ENCODE measurements at places on chromosomes 11 and 22.

DNA sequence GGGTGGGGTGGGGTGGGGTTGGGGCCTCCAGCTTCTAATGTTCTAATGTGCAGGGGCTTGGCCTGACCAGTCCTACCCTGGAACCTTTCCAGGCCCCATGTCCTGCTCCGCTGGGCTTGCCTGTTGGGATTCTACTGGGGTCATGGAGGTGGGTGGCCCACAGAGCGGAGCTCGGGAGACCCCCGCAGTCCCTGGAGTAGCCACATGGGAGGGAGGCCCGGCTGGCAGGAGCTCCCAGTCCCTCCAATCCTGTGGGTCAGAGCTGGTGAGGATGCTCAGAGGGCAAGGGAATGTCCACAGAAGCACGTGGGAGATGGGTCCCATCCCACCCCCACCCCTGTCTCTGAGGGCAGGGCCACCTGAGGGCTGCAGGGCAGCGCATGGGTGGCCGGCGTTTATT lies 2.9 kb downstream of the SEPTIN5 start:
- no peak for DNase-seq

GRCh38 chr22:28021998-28022660 lies 103.1 kb upstream of the PITPNB start:
- no peak for DNase-seq

- DNase-seq = peak; percentile 53
These were observed 18.2 kb downstream of the EPS8L2 start for GRCh38 chr11:724049-724777.

DNA sequence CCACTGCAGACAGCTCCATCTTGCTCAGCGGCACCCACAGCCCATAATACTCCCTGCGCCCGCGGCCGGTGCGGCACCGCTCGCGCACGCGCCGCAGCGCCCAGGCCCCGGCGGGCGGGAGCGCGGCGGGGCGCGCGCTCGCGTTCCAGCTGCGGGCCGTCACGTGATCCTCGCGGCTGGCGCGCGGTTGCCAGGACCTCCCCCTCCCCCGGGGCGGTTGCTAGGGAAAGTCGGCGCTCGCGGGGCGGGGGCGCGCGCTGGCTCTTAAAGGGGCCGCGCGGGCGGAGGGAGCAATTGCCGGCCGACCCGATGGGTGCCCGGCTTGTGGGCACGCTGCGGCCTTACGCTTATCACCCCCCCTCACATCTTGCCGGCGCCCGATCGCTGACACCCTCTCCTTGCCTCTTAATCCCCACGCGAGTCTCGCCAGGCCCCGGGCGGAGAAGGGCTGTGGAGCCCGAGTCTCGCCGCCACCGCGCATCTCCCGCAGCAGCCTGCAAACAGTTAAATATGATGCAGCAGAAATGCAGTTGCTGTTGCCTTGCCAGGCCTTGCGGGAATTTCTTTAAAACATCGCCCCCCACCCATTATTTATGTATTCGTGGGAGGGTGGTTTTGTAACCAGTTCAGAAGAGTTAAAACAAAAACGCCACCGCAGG lies at the start of gene CBX6:
TSS of gene CBX6 (minus strand) at position 45 of the 659 bp plus-strand sequence. CDS start at position 19, 26 bp downstream.
- DNase-seq = peak; percentile 97

DNA sequence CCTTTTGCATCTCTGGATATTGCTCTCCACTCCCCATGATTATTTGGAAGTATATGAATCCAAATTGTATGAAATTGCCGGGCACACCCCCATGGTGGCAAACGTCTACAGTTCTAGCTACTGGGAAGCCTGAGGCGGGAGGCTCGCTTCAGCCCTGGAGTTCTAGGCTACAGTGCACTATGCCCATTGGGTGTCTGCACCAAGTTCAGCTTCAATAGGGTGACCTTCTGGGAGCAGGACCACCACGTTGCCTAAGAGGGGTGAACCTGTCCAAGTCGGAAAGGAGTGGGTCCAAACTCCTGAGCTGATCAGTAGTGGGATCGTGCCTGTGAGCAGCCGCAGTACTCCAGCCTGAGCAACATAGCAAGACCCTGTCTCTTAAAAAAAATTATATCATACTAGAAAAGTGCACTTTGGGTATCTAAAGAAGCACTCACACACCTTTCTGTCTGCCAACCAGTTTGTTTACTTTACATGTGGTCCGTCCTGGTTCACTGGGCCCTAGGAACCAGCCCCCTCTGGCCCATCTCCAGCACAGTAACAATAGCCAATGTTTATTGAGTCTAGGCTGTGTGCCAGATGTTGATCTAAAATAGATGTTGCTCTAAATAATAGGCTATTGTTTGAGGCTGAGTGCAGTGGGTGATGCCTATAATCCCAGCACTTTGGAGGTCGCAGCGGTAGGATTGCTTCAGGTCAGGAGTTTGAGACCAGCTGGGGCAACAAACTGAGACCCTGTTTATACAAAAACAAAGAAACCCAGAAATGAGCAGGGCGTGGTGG lies 16.4 kb upstream of the KAT5 start:
- no peak for DNase-seq

GRCh38 chr11:11978792-11979487 lies 29.5 kb downstream of the DKK3 start:
- no peak for DNase-seq

DNA sequence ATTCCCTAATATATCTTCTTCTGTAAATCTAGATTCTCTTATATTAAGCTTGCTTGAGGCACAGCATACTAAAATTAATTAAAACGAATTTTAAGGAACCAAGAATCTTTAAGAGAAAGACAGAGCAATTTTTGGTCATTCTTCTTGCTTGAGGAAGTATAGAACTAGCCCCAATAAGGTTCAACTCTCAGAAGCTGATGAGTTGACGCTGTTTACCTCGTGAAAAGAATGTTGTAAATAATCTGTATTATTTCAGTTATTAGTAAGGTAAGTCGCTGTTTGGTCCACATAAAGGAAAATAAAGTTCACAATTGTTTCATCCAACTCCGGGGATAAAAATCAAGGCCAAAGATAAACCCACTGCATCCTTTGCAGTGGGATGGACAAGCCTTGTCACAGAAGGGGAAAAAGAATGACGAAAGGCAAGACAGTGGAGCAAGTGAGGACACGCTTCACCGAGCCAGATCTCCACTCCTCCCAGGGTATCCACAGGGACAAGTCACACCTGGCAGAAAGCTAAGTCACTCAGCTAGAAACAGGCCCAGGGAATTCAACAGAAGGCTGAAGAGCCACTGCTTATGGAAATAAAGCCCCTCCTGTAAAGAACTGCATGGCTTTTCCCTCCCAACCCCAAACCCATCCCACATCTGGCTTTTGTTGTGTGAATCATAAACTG lies 752 bp downstream of the POU2AF1 start:
- no peak for DNase-seq

GRCh38 chr22:37303821-37304274 lies 21.5 kb downstream of the CYTH4 start:
- DNase-seq = peak; percentile 89

- peak; percentile 63 for DNase-seq
These were observed 2.5 kb upstream of the TPST2 start for GRCh38 chr22:26592421-26592891.

- DNase-seq = no peak
These were observed 2.1 kb downstream of the CLDN25 start for GRCh38 chr11:113781682-113782081.

- DNase-seq = no peak
These were observed 519.6 kb downstream of the NTM start for GRCh38 chr11:131889760-131890581.

- DNase-seq = no peak
These were observed 8.3 kb downstream of the KIRREL3 start for GRCh38 chr11:126992065-126992803.

- no peak for DNase-seq
These were observed 2.1 kb downstream of the PLAAT3 start for GRCh38 chr11:63612181-63612580.

DNA sequence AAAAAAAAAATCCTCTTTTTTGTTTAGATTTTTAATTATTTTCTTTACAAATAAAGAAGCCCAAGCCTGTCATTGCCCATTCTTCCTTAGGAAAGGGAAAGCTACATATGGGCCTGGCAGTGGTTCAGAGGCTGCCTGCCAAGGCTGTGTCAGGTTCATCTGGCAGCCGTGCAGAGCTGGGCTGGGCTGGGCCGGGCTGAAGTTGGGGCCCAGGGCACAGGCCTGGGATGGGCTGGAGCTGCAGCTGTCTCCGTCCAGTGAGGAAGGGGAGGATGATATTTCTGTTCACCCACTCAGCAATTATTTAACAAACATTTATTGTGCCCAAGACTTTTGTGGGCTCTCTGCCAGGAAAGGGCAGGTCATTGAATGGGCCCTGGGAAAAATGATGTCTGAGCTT lies 4.6 kb downstream of the PRR5L start:
- DNase-seq = no peak

GRCh38 chr11:12274056-12274455 lies 103.3 kb upstream of the PARVA start:
- DNase-seq = peak; percentile 1

DNA sequence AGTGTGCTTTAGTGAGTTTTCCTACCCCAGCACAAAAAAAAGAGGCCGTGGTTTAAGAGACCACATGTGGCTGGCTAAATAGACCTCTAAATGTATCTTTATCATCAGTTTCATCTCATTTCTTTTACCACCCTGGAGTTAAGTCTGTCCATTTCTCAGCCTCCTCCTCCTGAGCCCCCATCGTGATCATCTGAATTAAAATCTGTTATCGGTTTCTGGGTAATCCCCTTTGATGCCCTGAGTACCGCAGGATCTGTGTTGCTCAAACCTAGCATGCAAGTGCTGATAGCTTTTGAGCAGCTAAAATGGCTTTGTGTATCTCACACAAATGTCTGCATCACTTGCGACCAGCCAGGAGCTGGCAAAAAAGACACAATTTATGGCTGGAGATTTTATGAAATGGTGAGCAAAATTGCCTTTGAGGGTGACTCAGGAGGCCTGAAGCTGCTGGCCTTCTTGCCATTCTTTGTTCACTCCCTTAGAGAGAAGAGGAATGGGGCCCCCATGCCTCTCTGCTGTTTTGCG lies 236.5 kb downstream of the NTM start:
- no peak for DNase-seq

DNA sequence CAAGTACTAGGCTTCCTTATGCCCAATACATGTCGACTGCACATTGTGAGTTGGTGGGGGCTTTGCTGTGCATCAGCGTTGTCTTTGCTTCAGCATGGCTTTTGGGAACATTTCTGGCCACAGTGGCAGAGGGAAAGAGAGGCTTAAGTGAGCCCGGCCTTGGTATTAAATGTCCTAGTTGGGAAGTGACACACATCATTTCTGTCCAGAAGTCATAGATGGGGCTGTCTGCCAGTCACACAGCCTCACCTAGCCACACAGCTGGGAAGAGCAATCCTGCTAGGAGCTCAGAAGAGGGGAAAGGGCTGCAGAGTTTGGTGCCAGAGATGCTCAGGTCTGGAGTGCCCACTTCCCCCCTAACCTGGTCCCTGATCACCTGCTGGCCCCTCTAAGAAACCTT lies 27.6 kb downstream of the TREH start:
- no peak for DNase-seq

DNA sequence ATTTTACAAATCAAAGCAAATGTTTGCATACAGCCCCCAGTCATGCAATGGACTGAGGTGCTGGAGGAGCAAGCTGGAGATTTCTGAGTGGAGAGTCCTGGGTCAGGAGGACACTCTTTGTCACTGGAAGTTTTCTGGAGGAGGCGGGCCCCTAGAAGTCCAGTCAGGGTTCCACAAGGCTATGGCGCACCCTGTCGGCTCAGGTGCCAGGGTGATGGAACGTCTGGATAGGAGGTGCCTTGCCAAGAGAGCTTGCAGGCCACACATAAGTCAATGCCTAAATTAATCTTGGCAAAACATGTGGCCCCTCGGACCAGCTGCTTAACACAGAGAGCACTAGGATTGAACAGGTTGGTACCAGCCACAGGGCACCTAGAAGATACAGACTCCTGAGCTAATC lies 174.7 kb upstream of the CADM1 start:
- DNase-seq = no peak

DNA sequence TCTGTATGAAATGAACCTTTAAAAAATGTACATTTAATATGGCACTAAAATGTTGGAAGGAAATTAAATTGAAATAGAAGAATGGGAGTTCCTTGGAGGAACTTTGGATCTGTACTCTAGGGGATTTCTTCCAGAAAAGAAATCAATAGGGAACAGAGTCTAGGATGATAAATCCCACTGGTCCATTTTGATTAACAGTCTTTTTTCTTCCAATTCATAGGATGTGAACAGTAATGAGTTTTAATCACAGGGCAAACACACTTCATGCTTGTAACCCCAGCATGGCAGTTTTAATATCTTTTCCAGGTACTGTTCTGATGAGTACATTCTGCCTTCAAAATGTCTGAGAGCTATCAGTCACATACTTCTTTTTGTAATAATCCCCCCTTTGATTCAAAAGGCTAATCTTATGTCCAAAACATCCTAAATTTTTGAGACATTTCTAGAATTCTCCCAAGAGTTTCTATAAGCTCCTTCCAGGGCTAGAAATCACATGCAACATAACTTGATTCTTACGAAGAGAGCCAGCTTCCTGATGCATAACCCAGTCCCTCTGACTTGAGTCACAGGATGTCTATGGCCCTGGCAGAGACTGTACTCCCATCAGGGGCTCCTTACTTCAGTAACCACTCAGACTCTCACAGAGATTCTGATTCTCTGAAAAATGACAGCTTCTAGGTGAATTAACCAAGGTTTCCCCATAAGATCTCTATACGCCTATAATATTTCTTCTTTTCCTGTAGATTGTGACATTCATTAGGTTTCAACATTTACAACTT lies 112.9 kb downstream of the SLC36A4 start:
- no peak for DNase-seq

GRCh38 chr11:108241330-108242037 lies 18.6 kb downstream of the ATM start:
- DNase-seq = peak; percentile 66

- no peak for DNase-seq
These were observed 44.3 kb upstream of the PAX6 start for GRCh38 chr11:31855466-31855865.

GRCh38 chr11:47907499-47907898 lies 59.3 kb upstream of the NUP160 start:
- DNase-seq = no peak

DNA sequence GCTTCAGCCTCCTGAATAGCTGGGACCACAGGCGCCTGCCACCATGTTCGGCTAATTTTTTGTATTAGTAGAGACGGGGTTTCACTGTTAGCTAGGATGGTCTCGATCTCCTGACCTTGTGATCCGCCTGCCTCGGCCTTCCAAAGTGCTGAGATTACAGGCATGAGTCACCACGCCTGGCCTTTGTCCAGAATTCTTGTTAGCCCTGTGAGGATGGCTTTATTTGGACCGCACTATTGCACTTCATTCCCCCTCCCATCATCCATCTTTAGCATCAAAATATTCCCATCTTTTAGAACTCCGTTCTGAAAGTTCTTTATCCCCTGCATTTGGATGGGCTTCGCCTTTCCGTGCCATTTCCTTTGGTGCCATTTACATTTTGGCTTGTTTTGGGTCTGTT lies 2.6 kb downstream of the SAMM50 start:
- DNase-seq = no peak

DNA sequence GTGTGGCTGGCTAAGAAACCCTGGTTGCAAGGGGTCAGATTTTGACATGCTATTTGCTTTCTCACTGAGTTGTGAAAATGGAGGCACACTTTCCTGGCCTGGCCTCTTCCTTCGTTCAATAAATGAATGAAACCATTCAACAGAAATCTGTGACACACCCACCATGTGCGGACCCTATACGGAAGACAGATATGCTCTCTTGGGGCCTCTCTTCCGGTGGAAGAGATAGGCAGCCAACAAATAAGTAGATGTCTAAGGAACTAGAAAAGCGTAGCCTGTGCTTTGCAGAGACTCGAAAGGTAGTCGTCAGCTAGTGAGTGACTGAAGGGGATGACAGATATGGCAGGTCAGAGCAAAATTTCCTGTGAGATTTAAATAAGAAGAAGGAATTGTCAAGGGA lies 5.3 kb downstream of the KCNQ1OT1 start:
- DNase-seq = peak; percentile 0

Measured in activated CD4-positive, alpha-beta T cell treated with anti-CD3 and anti-CD28 coated beads for 36 hours (primary cell).